ENCODE measurements at places on chromosomes 6 and 20.

GRCh38 chr6:148760568-148761526 is 14.0 kb downstream of the UST start:
- DNase-seq: peak; percentile 73

DNA sequence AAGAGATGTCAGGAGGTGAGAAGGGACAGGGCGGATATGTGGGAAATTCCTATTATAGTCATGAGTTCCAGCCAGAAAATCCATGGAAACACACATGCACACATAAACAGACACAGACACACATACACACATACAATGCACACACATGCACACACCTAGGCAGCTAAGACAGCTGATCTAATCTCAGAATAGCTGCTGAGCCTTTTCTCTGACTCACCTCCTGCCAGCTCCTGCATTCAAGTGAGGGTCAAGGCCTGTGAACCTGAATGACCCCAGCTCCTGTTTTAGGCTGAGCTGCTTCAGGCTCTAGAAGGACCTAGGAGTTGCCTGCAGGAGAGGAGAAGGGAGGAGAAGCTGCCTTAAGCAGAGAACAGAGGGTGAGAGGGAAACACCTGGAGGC is 21.6 kb upstream of the RAET1L start:
- no peak for DNase-seq

DNA sequence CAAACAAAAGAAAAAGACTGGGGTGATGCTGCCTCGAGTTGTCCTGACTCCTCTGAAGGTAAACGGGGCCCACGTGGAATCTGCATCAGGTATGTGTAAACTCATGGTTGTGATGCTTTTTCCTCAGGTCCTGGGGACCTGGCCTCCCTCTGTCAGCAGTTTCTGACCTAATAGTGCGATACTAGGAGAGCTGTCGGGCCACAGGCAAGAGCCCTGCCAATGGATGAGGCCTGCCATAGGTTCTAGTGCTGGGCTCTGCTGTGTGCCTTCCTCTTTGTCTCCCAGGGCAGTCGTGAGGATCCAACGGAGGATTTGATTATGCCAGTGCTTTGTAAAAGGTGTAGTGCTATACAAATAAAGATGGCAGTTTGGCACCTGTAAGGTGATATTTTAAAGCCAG is 71.2 kb downstream of the ASXL1 start:
- no peak for DNase-seq

- DNase-seq: no peak
These were observed 119.5 kb upstream of the CD93 start for GRCh38 chr20:23205611-23206041.

GRCh38 chr6:80341330-80341729 is 234.9 kb downstream of the BCKDHB start:
- DNase-seq: no peak

DNA sequence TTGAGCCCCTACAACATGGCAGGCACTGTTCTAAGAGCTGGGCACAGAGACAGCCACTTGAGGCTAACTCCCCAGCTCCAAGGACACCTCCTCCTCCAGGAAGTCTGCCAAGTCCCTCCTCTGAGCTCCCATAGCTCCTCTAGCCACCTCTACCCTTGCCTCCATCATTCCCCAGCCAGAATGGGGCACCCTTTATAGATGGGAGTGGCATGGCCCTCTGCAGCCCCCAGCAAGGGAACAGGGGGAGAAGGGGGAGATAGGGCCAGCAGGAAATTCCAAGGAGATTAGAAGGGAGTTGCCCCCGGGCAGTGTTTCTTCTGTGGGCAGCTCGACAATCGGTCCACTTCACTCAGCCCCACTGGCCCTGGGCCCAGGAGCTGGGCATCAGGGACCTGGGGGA is 19.7 kb upstream of the TLDC2 start:
- DNase-seq: no peak

- DNase-seq: no peak
These were observed 5.4 kb downstream of the VNN2 start for GRCh38 chr6:132752255-132752654.

- no peak for DNase-seq
These were observed 341.8 kb downstream of the SYNE1 start for GRCh38 chr6:152295346-152295745.

GRCh38 chr6:135990439-135990838 is 138.9 kb downstream of the PDE7B start:
- DNase-seq: no peak

GRCh38 chr6:100915876-100916275 is 34.7 kb upstream of the ASCC3 start:
- DNase-seq: no peak

- peak; percentile 5 for DNase-seq
These were observed 8.5 kb upstream of the RSPO4 start for GRCh38 chr20:1010659-1011058.

GRCh38 chr6:25883991-25884390 is 9.9 kb upstream of the SLC17A3 start:
- DNase-seq: no peak

GRCh38 chr6:68915586-68915985 is 280.5 kb downstream of the ADGRB3 start:
- DNase-seq: no peak

- no peak for DNase-seq
These were observed 236.9 kb downstream of the EPM2A start for GRCh38 chr6:145498425-145498824.

DNA sequence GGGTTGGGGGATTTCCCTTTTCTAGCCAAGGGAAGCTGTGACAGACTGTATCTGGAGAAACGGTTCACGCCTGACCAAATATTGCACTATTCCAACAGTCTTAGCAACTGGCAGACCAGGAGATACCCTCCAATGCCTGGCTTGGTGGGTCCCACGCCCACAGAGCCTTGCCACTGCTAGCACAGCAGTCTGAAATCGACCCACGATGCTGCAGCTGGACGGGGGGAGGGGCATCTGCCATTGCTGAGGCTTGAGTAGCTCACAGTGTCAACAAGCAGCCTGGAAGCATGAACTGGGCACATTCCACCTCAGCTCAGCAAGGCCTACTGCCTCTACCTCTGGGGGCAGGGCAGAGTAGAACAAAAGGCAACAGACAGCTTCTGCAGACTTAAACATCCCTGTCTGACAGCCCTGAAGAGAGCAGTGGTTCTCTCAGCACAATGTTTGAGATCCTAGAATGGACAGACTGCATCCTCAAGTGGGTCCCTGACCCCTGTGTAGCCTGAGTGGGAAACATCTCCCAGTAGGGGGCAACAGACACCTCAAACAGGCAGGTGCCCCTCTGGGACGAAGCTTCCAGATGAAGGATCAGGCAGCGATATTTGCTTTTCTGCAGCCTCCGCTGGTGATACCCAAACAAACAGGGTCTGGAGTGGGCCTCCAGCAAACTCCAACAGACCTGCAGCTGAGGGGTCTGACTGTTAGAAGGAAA is 89.9 kb upstream of the ECI2 start:
- no peak for DNase-seq

GRCh38 chr6:120173250-120173649 is 823.7 kb upstream of the MAN1A1 start:
- no peak for DNase-seq

DNA sequence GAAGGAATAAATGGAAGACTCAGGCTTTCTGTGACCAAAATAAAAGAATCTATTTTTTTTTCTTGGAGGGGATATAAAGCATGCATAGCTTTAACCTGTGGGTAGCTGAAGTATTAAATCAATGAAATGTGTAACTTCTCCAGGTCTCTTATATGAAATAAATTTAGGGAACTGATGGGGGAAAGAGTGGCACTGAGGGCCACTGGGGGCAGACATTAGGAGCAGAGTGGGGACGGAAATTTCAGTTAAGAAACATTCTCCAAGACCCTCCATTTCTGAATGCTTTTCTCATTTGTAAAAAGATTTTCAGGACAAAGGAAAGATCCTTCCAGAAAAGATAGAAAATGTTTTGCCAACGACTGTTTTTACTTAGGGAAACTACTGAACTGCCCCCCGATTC is 131.0 kb downstream of the GPX5 start:
- DNase-seq: no peak

GRCh38 chr20:18749528-18749927 is 64.1 kb upstream of the SCP2D1 start:
- no peak for DNase-seq

- no peak for DNase-seq
These were observed 48.3 kb downstream of the TRERF1 start for GRCh38 chr6:42403421-42403820.

DNA sequence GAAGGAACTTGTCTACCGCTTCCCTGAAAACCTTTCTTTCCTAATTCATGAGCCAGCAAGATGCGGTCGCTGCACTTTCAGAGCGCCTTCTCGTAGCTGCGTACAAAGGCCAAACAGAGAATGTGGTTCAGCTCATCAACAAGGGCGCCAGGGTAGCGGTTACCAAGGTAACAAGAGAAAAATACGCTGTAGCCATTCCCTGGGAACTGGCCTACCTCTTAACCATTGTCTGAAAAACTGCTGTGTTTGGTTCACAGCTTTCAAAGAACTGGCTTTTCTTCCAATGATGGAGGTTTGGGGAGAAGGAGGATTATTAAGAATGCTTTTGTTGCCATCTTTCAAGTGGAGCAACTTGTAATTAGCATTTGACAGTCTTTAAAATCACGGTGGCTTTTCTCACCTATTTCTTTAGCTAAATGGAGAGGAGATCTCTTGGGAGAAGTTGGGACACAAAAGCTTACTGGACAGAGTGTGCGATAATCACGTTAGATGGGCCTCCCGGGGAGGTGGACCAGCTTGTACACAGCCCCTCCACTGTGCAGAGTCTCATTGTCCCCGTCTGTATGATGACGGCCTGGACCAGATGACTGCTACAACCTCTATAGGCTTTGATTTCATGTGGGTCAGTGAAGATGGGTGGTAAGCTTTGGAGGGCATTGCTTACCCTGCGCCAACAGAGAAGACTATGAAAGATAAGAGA is 71.5 kb downstream of the LYRM2 start:
- DNase-seq: no peak

- DNase-seq: no peak
These were observed 14.5 kb upstream of the TMEM170B start for GRCh38 chr6:11522812-11523605.

DNA sequence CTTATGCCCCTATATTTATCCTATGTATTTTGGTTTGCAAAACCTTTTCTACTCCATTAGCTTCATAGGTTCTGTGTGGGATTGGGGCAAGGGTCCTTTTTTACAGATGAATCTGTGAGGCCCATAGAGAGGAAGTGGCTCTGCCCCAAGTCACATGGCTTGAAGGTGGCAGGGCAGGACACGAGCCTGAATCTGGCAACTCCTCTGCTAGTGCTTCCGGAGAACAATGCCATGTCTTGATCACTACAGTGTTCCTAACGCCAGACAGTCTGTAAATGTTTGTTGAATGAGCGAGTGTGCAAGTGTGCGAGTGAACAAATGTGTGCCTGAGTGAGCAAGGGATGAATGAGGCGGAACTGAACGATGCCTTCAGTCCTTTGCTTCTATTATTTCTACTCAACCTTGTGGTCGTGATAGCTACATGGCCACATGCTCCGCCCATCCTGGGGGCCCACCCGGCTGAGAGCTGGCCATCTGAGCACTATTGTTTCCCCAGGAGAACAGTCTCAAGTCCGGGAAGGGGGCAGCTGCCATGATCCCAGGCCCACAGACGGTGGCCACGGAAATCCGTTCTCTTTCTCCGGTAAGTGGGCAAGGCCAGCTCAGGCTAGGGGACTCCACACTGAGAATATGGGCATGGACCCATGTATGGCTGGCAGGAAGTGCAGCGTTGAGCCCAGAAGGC is 17.8 kb upstream of the AAR2 start:
- no peak for DNase-seq

DNA sequence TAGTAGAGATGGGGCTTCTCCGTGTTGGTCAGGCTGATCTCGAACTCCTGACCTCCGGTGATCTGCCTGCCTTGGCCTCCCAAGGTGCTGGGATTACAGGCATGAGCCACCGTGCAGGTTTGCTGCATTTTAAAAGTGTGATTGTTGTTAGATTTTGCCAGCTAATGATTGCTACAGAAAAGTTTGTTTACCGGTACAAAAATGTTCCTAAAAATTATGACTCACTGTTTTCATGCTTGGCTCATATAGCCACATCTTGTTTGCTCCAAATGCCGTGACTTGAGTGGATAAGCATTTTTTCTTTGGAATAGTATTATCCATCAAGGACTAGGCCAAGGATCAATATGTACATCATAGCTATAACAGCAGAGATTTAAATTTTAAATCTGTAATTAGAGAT is 24.3 kb downstream of the LRRN4 start:
- no peak for DNase-seq

- peak; percentile 61 for DNase-seq
These were observed 38.5 kb downstream of the SOD2 start for GRCh38 chr6:159654483-159655098.
